ENCODE measurements at places on chromosomes 6 and 20.

GRCh38 chr6:169831450-169832246, 80.2 kb downstream of the ERMARD start:
- DNase-seq: peak; percentile 67

GRCh38 chr6:79613912-79614311, 17.2 kb upstream of the SH3BGRL2 start:
- DNase-seq: no peak

- no peak for DNase-seq
Measured at GRCh38 chr6:30759575-30760239, 15.4 kb upstream of the IER3 start.

DNA sequence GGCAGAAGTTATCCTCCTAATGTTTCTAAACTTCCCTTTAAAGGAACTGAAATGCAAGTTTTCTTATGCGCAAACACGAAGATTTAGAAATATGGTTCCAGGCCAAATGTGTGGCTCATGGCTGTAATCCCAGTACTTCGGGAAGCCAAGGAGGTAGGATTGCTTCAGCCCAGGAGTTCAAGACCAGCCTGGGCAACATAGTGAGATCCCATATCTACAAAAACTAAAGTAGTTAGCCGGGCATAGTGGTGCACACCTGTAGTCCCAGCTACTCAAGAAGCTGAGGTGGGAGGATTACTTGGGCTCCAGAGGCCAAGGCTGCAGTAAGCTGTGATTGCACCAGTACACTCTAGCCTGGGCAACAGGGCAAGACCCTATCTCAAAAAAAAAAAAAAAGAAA, 95.8 kb upstream of the SCAF8 start:
- no peak for DNase-seq

DNA sequence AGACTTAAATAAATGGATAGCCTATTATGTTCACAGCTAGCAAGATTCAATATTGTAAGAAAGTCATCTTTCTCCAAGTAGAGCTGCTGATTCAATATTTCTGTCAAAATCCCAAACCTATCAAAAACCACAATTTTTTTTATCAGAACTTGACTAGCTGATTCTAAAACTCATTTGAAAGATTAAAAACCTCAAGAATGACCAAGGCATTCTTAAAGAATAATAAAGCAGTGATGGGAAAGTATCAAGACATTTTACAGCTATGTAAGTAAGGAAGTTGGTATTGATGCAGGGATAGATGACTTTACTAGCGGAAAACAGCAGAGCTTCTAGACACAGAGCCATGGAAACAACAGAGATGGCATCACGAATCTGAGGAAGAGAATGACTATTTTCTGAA, 64.7 kb downstream of the SAMD3 start:
- DNase-seq: no peak

GRCh38 chr6:131004936-131005335, 58.1 kb downstream of the EPB41L2 start:
- no peak for DNase-seq

Data from activated CD4-positive, alpha-beta T cell treated with anti-CD3 and anti-CD28 coated beads, Interleukin-2, amount 50 U/mL, for 16 hours (primary cell).